GM12864 (cell line): ENCODE measurements at places on chromosomes 6 and 20.
A peak's percentile ranks its signal among the peaks of the same experiment; 100 is the strongest.

GRCh38 chr6:143677577-143677890, 231 bp upstream of the PHACTR2 start:
- no peak for DNase-seq

- no peak for DNase-seq
Observed at GRCh38 chr6:52230685-52231084, 13.6 kb downstream of the IL17F start.

DNA sequence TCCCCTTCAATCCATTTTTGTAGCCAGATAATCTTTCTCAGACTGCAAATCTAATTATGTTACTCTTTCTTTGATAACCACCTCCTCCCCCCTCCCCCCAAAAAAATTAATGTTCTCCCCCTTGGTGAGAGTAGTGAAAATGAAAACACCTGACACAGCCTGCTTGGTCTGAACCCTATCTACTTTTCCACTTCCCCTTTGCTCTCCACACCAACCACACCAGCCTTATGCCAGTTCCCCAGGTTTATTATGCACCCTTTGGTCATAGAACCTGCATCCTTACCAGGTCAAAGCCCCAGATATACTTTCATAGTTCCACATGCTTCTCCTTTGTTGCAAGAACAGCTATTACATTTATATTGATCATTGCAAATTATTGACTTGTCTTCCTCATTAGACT, 19.4 kb downstream of the PFDN4 start:
- no peak for DNase-seq

DNA sequence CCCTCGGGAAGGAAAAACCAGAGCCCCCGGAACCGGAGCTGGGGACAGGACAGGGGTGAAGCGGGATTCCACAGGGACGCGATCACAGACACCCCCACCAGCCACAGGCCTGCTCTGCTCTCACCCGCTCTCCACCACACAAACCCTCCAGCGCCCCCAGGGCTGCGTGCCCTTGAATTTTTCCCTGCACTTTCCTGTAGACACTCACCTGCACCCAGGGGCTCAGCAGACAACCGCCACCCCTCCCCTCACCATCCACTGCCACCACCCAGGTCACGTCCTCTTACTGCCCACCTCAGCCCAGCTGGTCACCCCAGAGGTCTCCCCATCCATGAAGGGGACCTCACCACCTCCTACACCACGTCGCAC, 631 bp downstream of the ULBP2 start:
- no peak for DNase-seq

GRCh38 chr6:35059596-35060345, 81.4 kb downstream of the TCP11 start:
- DNase-seq: no peak

DNA sequence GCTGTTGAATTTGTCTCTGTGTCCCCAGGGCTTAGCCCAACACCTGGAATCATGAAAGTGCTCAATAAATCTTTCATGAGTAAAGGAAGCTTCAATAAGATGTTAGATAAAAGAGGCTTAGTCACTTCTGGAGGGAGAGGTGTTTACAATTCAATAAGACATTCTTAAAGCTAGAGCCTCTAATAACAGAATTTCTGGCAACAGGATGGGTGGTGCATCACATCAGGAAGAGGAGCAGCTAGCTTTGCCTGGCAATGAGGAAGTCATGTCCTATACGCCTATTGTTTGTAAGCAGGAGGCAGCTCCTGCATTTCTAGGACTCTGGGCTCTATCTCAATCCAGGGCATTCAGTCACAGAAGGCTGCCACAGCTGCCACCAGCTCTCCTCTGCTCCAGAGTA, 638.5 kb downstream of the EPM2A start:
- no peak for DNase-seq

- DNase-seq: no peak
Observed at GRCh38 chr6:36201612-36202011, 5.1 kb downstream of the BRPF3 start.

DNA sequence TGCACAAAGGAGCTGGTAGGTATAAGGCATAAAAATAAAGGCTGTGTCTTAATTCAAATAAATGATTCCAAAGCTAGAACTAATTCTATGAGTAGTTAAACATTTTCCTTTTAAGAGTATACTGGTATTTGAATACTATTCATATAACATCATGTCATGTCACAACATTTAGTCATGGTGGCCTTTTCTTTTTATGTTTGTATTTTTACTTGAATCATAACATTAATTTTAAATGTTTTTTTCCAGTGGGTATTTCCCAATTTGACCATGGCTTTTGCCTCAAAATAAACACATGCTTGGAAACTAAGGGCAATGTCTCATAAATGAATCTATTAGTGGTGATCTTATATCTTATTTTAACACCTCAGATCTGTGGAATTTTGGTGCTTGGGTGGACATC, 177.1 kb downstream of the CD109 start:
- no peak for DNase-seq

DNA sequence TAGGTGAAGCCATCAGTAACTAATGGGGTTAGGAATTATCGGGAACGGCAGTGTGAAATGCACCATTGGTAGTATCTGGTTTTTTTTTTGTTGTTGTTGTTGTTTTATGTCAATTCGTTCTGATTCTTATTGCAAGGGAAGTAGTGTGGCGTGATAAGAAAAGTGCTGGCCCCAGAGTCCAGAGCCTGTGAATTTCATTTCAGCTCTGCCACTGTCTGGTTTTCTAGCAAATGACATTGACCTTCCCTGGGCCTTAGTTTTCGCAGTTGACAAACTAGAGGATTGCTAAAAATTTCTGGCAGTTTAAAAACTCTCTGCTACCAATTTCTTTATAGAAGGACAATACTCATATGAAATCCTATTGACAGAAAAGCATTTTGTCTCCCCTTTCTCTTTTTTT, 161.6 kb downstream of the AIG1 start:
- no peak for DNase-seq

GRCh38 chr20:18046535-18046934, 11.2 kb downstream of the OVOL2 start:
- DNase-seq: no peak

DNA sequence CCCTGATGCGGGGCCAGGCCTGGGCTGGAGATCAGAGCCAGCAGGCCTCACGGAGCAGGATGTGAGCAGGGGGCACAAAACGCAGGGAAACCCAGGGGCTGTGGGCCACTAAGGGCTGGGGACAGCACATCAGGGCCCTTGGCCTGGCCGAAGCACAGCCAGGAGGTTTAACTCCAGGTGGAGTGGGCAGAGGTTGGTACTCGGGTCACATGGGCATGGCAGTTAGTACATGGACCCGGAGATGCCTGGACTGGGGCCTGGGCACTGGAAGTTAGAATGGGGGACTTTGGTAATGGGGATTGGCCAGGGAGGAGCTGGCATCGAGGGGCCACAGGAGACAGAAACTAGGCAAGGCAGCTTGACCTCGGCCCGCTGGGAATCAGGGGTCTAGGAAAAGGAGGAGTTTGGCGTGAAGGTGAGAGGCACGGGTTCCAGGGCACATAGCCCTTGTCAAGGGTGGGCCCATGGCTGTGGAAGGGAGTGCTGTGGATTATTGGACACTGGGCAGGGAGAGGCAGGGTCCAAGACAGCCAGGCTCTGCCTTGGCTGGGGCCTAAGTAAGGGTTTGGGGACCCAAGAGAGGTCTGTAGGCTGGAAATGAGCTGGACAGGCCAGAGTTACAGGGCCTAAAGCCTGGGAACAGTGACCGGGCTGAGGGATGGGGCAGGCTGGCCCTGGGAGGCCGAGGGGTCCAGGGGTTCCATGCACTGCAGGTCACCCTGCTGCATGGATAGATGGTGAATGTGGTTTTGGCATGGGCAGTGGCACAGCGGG, 41.6 kb upstream of the CD93 start:
- no peak for DNase-seq

GRCh38 chr6:43125119-43125518, 46.0 kb upstream of the SRF start:
- DNase-seq: no peak

DNA sequence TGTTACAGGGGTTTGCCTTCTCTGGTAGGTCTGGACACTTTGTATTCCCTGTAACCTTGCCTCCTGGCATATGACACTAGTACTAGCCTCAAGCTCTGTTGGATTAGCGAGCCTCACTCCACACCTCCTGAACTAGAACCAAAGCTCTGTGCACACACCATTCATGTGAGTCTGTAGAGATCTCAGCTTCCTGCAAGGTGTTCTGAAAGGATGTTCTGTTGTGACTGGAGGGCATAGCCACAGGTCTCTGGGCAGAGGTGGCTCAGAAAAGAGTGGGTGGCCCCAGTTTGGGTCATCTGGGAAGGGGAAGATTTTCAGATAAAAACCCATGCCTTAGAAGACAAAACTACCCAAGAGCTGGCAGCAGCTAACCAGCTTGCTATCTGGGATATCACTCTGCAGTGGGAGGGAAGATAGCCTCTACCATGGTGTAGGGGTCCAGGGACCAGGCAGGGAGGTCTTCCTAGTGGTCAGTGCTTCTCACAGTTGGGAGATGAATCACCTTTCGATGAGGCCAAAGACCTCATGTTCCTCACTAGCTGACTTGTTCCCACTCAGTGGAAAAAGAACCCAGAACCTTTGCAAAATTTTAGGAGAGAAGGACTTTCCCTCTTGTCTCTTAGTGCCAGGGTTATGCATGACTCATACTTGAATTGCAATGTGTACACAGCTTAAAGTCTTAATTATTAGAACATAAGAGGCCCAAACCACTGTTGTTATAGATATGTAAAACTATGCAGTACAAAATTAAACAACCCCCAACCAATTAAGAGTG, 41.4 kb downstream of the HLA-F start:
- DNase-seq: no peak

DNA sequence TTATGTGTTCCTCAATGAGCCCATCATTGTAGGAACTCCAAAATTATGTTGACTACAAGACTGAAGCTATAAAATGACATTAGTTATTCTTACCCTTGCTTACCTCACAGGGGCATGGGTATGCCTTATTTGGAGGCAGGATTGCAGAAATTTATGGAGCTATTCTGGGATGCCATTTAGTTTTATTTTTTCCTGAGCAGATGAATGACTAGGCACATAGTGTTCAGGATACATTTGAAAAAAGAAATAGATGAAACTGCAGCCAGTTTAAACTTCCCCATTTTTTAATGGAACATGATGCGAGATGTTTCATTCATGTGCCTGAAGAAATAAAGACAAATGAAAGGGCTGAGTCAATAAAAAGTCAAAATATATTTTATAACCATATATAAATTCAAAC, 399.2 kb upstream of the JAG1 start:
- no peak for DNase-seq

DNA sequence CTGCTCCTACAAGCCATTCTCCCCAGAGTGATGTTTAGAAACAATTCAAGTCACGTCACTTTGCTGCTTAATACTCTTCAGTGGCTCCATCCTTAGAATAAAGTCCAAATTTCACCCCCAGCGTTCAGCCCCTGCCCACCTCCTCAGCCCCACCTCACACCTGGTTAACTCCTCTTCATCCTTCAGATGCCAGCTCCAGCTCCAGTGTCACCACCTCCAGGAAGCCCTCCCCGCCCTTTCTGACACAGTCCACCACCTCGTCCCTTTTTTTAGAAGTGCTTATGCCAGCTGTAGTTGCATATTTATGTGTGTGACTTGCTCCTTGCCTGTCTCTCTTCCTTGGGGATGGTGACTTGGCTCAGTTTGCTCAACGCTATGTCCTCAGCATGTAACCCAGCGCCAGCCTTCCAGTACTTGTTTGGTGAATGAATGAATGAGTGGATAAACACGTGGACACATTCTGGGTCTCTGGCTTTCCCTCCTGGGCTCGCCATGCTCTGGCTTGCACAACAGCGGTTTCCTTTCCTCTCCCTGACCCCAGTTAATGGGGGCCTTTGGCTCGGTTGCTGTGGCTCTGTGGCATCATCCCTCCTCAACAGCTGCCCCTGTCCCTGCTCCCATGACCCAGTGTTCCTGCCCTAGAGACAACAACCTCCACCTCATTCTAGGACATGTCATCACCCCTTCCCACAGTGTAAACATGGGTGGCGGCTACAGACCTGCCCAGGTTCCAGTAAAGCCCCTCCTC, 3.7 kb upstream of the IP6K3 start:
- DNase-seq: no peak

DNA sequence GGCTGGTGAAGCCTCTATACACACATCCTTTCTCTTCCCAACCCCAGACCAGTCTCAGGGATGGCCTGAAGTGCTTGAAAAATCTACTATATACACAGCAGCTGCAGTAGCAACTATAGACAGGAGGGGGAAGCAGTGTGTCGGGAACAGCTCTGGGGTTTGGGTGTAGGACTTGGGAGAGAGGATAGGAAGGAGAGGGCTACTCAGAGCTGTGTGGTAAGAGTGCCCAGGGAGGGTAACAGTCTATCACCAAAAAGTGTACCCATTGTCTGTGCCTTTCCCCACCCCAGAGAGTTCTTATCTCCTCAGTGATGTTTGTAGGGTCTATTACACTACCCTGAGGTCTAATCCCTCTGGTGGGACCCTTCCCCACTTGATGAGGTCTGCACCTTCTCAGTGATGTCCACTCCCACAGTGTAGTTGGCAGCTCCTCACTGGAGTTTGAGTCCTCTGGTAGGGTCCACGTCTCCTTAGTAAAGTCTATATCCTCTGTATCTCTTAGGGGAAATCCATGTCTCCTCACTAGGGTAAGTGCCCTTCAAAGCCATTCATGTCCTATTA, 1.5 kb upstream of the GGT7 start:
- DNase-seq: peak; percentile 47

GRCh38 chr6:31971279-31971992, 502 bp downstream of the DXO start:
- no peak for DNase-seq

DNA sequence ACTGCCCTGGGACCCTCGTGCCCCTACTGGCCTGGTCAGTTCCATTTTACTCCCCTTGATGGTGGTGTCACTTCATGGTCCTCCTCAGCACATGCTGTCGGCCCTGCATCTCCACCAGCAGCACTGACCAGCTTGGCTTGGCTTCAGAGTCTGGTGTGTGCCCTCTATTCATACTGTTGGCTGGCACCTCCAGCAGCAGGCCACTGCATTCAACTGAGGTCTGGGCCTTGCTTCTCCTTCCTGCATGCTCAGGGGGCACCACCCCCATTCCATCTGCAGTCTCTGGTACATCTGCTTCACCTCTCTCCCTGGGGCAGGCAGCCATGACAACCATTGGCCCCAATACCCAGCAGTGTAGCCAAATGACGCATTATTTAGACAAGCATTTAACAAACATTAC, 155.9 kb downstream of the SLC24A3 start:
- DNase-seq: no peak

DNA sequence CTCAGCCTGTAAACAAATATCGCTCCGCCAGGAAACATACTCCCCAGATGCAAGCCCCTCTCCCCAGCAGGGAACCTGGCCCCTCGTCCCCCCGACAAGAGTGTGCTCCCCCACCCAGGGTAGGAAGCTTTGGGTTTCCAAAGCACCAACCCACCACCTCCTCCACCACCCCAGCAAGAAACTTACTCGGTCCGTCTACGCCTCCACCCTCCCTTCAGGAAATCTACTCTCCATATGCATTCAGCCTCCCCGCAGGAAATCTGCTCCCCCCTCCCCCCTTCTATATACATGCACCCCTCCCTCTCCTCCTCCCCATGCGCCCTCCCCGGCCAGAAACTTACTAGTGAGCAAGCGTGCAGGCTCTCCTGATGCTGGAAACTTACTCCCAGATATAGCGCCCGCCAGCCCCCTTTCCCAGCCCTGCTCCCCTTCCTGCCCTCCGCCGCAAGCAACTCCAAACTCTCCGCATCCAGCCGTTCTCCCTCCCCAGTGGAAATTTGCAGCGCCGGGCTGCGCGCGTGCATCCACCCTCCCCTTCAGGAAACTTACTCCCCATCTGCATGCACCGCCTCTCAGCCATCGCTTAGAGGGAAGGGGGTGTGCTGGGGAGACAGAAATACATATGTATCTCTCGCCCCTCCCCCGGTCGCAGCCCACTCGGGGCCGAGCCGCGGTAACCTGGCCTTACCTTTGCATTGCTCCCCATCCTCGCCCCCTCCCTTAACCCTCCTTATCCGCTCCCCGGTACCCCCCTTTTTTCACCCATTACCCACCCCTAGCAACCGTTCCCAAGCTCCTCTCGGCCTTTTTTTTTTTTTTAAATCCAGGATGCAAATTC, at the start of gene TRERF1:
Gene TRERF1, minus strand, starts transcription at position 594 of the 838 bp plus-strand sequence. CDS start 182,336 bp downstream, outside the sequence.
- peak; percentile 67 for DNase-seq
